Right hindlimb (tissue), 1 donor: ENCODE measurements at places on chromosomes 2 and 18.

- no peak for DNase-seq
Measured at GRCh38 chr2:100277540-100278207, 44.6 kb downstream of the LONRF2 start.

GRCh38 chr2:204049635-204050034, 113.1 kb downstream of the ICOS start:
- DNase-seq = no peak

GRCh38 chr2:20227894-20228505, 3.1 kb upstream of the SDC1 start:
- DNase-seq = peak; percentile 9

DNA sequence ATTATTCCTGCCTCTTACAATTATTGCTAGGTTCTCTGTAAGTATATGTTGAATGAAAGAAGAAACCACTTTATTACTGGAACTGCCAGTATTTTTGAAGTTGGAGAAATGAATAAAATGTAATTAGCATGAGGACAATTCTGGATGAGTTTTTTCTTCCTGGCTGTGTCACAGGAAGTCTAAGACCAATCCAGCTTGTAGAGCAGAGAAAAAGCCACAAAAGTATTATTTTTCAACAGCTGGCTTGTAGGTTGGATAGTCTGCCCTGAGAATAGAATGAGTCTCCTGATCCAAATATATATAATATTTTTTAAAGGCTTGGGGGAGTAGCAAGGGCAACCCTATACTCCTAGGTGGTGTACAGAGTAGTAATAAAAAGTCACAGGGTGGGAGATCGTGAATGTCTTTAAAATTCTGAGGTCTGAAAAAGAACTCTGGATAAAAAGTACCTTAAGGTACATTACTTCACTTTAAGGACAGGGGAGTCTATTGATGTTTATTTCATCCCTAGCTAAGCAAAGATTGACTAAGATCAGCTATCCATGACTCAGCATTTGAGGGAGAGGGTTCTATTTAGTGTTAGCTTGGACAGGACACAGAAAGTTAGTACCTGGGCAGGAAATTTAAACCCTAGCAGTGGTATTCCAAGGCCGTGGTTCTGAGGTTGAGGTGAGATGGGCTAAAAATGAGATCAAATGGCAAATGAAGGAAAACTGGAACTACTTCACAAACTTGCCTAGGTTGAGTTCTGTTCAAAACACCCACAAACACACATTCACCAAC, 31.7 kb downstream of the SLC40A1 start:
- no peak for DNase-seq

GRCh38 chr2:113755035-113755834, 1.2 kb downstream of the SLC35F5 start:
- no peak for DNase-seq

DNA sequence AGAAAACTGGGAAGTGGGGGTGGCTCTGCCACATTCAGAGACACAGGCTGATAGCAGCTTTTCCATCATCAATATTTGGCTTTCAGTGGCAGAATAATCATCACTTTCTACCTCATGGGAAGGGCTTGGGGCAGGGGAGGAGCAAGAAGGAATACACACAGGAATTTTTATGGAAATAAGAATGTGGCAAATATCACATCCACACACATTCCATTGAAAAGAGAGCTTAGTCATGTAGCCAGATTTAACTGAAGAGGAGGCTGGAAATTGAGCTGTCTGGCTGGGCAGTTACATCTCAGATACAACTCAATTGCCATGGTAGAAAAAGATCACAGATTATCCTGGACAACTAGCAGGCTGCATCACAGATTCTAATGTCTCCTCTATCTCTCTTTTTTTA, 1474.0 kb upstream of the ACVR2A start:
- DNase-seq = no peak

GRCh38 chr2:985317-985898, 34.8 kb downstream of the SNTG2 start:
- no peak for DNase-seq

DNA sequence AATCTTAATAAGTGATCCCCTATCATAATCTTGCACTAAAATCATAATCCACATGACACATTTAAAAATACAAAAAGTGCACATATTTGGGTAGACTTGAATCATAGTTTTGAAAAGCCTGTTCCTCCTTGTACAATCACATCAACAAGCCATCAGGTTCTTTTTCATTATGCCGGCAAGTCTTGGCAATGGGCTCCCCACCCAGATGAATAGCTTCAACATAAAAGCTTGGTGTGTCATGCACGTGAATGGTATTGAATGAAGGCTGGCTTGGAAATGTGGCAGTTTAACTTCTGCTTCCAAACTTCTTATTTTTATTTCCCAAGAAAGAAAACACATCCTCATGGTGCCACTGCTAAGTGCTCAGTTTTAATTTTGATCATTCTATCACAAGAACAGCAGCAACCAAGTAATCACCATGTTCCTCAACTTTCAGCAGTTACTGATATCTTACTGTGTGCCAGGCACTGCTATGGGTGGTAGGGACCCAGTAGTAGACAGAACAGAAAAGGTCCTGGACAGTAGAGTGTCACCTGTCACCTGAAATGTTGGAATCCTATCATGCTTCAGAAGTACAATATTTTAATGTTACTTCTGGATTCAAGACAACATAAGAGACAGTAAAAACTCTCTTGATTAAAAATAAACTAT, 89.9 kb downstream of the AP1S3 start:
- no peak for DNase-seq

GRCh38 chr2:101545950-101546349, 71.0 kb upstream of the RFX8 start:
- no peak for DNase-seq

DNA sequence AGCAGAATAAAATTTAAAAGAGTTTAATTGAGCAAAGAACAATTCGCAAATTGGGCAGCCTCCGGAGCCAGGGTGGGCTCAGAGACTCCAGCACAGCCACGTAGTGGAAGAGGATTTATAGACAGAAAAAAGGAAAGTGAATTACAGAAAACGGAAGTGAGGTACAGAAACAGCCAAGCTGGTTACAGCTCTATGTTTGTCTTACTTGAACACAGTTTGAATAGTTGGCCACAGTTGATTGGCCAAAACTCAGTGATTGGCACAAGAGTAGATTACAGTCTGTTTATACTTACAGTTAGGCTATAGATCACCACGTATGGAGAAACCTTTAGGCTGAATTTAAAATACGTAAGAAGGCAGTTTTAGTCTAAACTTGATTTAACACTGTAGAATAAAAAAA, 78.8 kb upstream of the NEDD4L start:
- DNase-seq = no peak

DNA sequence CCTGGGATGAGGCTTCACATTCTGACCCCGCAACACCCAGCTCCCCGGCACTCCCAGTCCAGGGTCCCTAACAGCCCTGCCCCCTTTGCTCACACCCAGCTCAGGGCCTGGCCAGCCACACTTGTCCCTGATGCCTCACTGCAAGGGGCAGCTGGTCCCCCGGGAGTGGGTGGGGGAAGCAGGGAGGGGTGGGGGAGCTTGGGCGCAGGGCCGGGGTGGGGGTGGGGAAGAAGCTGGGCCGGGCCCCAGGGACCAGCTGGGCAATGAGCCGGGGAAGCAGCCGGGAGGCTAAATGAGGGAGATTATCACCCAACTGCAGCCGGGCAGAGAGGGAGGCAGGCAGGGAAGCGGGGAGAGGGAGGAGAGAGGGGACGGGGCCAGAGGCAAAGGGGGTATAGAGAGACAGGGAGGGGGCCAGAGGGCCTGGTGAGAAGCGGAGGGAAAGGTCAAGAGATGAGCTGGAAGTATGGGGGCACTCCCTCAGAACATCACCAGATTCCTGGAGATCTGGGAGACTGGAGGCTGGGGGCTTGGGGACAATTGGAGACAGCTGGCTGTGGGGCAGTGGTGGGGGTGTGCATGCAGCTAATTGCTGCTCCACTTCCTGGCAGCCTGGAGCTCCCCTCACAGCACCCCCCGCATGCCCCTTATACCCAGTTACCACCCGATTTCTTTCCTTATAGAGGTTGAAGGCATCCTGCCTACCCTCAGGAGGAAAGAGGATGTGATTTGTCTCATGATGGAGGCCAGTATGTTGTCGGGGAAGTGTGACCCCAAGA, 2.5 kb upstream of the ASIC4 start:
- no peak for DNase-seq

GRCh38 chr2:169010633-169011460, 20.3 kb downstream of the ABCB11 start:
- no peak for DNase-seq

DNA sequence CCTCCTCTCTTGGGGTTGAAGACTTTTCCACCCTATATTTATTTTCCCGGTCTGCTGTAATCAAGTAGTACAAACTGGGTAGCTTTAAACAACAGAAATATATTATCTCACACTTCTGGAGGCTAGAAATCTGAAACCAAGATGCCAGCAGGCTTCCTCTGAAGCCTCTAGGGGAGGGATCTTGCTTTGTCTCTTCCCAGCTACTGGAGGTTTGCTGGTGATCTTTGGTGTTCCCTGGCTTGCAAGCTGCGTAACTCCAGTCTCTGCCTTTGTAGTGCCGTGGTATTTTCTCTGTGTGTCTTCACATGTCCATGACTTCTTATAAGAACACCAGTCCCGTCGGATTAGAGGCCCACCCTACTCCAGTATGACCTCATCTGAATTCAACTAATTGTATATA, 44.4 kb downstream of the MYO3B start:
- DNase-seq = no peak

GRCh38 chr2:183998041-183998796, 600.1 kb upstream of the ZNF804A start:
- no peak for DNase-seq

DNA sequence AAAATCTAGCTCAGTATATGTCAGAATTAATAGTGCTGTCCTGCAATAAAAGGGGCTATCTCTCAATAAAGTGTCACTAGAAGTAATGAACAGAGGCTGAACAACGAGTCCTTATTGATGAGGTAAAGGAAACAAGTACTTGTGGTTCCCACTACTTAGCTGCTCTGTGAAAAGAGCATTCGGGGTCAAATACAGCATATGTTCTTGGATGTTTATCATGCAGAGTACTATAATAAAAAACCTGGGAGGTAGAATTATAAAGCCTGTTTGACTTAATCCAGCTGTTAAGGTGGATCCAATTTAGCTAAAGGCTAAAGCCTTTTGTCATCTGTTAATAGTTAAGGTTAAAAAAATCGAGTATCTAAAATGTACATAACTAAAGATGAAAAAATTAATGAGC, 32.4 kb downstream of the SLC35F5 start:
- DNase-seq = no peak

GRCh38 chr2:39017334-39017733, 103.5 kb downstream of the SOS1 start:
- no peak for DNase-seq
